ENCODE measurements at places on chromosomes 6 and 20.

- no peak for DNase-seq
Observed at GRCh38 chr6:140370441-140370840, 996.0 kb upstream of the CITED2 start.

DNA sequence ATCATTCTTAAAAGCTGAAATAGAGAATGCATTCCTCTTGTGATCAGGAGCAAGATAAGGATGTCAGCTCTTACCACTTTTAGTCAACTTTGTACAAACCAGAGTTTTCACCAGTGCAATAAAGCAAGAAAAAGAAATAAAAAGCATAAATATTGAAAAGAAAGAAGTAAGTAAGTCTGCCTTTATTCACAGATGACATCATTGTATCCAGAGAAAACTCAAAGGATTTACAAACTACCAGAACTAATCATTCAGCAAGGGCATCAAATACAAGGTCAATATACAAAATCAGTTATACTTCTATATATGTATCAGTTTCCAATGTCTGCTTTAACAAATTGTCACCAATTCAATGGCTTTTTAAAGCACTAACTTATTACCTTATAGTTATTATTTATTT lies 13.4 kb downstream of the TTLL9 start:
- no peak for DNase-seq

DNA sequence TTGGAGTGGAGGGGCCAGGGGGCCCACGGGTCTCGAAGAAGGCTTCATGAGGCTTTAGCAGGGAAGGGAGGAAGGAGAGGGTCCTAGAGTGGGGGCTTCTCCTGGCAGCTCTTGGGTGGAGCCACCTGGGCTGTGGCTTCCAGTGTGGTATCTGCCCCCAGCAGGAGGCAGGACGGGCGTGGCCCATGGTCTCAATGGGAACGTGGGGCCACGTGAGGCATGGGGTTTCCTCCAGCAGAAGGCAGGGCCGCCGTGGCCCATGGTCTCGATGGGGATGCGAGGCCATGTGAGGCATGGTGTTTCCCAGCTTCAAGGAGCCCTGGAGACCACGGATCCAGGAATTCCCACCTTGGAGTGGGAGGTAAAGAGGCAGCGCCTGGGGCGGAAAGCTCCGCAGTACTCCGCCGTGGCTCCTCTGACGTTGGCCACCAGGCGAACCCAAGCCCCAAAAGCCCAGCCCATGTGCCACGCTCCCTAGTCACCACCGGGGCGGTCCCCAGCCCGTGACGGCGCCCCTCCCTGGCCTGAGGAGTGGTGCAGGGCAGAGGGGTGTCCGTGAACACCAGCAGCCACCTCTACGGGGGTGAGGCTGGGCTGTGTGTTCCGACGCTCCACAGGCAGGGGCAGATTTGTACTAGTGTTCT lies 62.0 kb upstream of the GATA5 start:
- DNase-seq: no peak

DNA sequence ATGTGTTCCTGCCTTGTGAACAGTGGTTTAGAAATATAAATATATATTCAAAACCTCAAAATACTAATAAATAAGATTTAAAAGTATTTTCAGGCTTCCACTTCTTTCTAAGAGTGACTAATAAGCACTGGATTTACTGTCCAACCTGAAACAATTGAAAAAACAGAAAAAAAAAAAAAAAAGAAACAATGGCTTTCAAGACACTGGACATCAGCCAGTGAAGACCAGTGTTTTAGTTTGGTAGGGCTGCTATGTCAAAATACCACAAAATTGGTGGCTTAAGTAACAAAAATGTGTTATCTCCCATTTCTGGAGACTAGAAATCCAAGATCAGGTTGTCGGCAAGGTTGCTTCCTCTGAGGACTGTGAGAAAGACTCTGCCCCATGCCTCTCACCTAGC lies 101.4 kb upstream of the PDE7B start:
- DNase-seq: no peak

- no peak for DNase-seq
Observed at GRCh38 chr6:29603930-29604329, 19.0 kb downstream of the OR2H2 start.

DNA sequence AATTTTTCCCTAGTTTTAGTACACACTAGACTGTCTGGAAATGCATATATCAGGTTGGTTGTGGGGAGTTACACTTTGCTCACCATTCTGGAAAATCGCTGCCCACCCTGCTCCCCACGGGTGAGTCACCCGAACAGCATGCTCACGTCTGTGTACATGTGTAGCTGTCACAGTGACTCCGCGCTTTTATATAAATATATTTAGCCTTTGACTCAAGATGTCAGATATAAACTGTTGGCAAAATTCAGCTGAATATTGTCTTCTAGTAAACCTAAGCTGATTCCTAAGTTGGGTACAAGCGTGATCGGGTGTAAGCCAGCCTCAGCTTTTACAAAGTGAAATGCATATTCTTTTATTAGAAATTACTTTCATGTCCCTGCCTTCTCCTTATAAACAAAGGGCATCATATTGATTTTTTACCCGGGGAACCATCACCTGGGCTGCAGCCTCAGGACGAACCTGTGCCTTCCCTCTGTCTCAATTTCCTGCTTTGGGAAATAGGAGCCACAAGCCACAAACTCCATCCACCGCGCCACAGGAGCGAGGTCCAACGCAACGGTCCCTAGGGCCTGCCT lies 4.3 kb downstream of the SDCBP2 start:
- no peak for DNase-seq

DNA sequence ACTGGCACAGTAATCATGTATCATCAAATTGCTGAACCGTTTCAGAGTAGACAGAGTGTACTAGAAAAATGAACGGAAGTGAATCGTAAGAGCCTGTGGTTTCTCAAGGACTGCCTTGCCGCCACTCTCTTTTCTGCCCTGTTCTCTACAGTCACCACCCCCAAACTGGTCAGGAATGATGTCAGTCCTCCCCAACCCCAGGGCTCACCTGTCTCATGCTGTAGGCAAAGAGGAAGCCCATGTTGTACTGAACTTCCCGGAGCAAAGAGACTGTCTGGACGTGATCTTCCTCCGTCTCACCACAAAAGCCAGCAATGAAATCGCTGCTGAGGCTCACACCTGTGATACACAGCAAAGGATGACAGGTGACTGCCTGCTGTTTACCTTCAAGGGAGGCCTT lies 31.0 kb downstream of the CDK5RAP1 start:
- no peak for DNase-seq

- no peak for DNase-seq
Observed at GRCh38 chr20:8049310-8049709, 29.7 kb upstream of the TMX4 start.

GRCh38 chr20:61673152-61673847 lies 392.4 kb downstream of the TAF4 start:
- DNase-seq: no peak
